ENCODE measurements at places on chromosomes 3 and 15. TPM values are rescaled to one million over a fixed set of nuclear protein-coding genes. Genes with fewer than 3 reads are reported as not detected.

DNA sequence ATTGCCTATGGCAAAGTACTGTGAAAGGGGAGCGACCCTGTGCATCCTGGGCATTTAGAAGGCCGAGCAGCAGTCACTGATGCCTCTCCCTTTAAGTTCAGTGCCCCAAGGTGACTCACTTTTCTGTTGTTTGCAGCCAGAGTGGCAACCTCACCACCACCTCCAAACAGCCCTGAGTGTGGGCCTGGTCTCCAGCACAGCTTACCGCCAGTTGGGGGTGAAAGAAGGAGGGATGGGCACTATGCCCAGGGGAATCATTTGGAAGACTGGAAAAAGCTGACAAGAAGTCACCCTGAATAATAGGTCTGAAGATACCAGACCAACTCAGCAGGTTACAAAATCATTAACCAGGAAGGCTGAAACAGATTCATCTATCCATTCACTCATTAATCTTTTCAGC, 571.8 kb downstream of the EPHB1 start:
- no peak for DNase-seq
- no peaks in the 10 kb centered on the region for H3K36me3 ChIP-seq
- no peaks in the 10 kb centered on the region for H3K4me1 ChIP-seq
- no peak overlapping the region for H3K4me3 ChIP-seq
- H3K27me3 ChIP-seq: no peaks in the 10 kb centered on the region
- no peak overlapping the region for H3K27ac ChIP-seq

DNA sequence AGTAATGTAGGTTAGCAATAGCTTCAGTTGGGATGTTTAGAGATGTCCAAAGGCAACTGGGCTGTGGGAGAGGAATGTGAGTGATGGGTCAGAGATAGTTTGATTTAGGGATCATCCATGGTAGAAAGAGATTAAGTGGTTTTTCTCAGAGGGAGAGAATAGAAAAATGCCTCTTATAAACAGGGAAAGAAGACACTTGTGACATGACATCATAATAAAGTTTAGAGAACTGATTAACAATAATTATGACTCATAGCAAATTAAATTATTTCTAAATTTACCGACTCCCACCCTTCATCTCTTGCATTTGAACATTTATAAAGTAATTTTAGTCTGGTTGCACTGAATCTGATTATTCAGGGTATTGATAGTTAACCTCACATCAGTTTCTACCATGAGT, 145.1 kb downstream of the CDIN1 start:
- no peaks in the 10 kb centered on the region for H3K36me3 ChIP-seq
- no peaks in the 10 kb centered on the region for H3K27me3 ChIP-seq
- DNase-seq: no peak

DNA sequence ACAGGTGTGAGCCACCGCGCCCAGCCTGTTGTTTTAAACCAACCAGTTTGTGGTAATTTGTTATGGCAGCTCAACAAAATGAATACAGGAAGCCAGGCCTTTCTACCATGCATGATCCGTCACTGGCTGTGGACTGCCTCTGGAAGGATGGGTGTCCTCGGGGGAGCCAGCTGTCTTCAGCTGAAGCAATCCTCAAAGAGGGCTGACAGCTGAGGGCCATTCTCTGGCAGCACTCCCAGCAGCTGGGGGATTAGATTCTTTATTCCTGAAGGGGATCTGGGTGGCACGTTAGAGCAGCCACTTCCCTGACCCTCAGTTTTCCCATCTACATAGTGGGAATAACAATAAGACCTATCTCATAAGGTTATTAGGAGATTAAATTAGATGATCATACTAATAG, 24.4 kb downstream of the POLR2M start:
- H3K27me3 ChIP-seq: no peaks in the 10 kb centered on the region
- no peak for DNase-seq
- H3K4me3 ChIP-seq: no peak overlapping the region
- no peaks in the 10 kb centered on the region for H3K36me3 ChIP-seq

- no peaks in the 10 kb centered on the region for H3K27me3 ChIP-seq
- no peak overlapping the region for H3K27ac ChIP-seq
- DNase-seq: no peak
- H3K4me1 ChIP-seq: no peaks in the 10 kb centered on the region
These were observed 214.8 kb downstream of the TBC1D2B start for GRCh38 chr15:77862651-77863104.

DNA sequence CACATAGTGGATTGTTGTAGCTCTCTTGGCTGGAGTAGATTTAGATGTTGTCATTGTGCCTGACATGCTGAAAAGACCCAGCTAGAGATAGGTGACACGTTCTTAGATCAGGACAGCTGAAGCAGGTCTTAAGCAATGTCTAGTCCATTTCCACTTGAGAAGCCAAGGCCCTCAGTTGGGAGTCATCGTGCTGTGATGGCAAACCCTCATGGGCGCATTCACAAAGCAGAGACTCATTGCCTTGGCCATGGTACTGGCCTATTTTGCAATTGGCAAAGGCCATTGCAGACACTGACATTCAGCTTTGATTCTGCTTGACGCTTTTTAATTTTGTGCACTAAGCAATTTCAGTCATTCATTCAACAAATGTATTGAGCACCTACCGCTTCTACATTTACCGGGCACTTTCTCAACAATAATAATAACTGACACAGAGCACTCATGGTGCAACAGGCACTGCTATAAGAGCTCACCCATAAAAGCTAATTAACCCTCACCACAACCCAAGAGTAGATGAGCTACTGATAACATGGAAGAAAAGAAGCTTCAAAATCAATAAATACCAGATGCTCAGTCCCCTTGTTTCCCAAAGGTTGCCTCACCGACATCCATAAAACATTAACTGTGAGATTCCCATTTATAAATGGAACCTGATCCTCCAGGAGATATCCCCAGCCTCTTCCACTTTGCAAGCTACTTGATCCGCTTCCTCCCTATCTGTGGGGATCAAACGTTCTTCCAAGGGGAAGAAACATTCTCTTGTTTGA, 200.1 kb downstream of the TLE3 start:
- no peak for DNase-seq
- no peaks in the 10 kb centered on the region for H3K4me1 ChIP-seq
- no peak overlapping the region for H3K4me3 ChIP-seq
- no peaks in the 10 kb centered on the region for H3K36me3 ChIP-seq
- H3K27me3 ChIP-seq: no peaks in the 10 kb centered on the region

DNA sequence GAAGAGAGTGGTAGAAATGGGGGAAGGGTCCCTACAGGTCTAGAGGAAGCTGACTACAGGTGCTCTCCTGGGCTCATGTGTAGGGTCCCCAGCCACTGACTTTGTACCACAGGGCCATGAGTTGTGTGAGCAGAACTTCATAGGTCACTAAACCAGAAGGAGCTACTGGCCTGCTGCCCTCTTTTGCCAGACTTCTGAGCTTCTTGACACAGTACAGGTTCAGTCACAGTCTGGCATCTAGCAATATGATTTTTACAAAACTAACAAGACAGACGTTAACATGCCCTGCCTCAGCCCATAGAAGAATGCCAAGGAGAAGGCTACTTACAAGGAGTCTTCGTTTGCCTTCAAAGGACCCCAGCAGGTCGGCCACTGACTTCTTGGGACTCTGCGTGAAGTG, 3.2 kb downstream of the CCDC80 start:
- H3K27ac ChIP-seq: no peak overlapping the region
- H3K4me3 ChIP-seq: no peak overlapping the region
- H3K4me1 ChIP-seq: peaks cover 5% of the 10 kb centered on the region
- no peak for DNase-seq
- H3K36me3 ChIP-seq: no peaks in the 10 kb centered on the region

DNA sequence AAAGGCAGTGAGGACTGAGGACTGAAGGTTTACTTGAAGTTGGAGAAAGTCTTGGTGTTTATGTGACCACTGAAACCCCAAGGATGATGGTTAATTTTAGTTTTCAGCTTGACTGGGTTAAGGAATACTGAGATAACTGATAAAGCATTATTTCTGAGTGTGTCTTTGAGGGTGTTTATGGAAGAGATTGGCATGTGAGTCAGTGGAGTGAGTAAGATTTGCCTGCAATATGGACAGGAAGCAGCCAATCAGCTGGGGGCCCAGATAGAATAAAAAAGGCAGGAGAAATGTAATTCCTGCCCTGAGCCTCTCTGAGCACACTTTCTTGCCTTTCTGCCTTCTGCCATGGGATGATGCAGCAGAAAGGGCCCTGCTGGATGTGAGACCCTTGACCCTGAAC, 92.4 kb downstream of the KBTBD8 start:
- no peak for DNase-seq
- H3K27me3 ChIP-seq: no peaks in the 10 kb centered on the region
- H3K36me3 ChIP-seq: no peaks in the 10 kb centered on the region
- H3K27ac ChIP-seq: no peak overlapping the region
- no peak overlapping the region for H3K4me3 ChIP-seq
- H3K4me1 ChIP-seq: no peaks in the 10 kb centered on the region

- DNase-seq: no peak
- no peaks in the 10 kb centered on the region for H3K27me3 ChIP-seq
- H3K27ac ChIP-seq: no peak overlapping the region
- no peaks in the 10 kb centered on the region for H3K4me1 ChIP-seq
- H3K4me3 ChIP-seq: no peak overlapping the region
These were observed 110.3 kb downstream of the MFSD1 start for GRCh38 chr3:158912188-158912587.

GRCh38 chr3:60980342-60980692, 270.9 kb downstream of the FHIT start:
- no peak overlapping the region for H3K4me3 ChIP-seq
- H3K27ac ChIP-seq: no peak overlapping the region
- no peaks in the 10 kb centered on the region for H3K27me3 ChIP-seq
- no peak for DNase-seq

- H3K36me3 ChIP-seq: no peaks in the 10 kb centered on the region
- no peak overlapping the region for H3K27ac ChIP-seq
- no peaks in the 10 kb centered on the region for H3K27me3 ChIP-seq
These were observed 44.0 kb downstream of the NR2F2 start for GRCh38 chr15:96374499-96374898.

GRCh38 chr3:127690823-127691452, 18.2 kb downstream of the ABTB1 start:
- no peaks in the 10 kb centered on the region for H3K36me3 ChIP-seq
- H3K27ac ChIP-seq: no peak overlapping the region
- H3K27me3 ChIP-seq: no peaks in the 10 kb centered on the region

DNA sequence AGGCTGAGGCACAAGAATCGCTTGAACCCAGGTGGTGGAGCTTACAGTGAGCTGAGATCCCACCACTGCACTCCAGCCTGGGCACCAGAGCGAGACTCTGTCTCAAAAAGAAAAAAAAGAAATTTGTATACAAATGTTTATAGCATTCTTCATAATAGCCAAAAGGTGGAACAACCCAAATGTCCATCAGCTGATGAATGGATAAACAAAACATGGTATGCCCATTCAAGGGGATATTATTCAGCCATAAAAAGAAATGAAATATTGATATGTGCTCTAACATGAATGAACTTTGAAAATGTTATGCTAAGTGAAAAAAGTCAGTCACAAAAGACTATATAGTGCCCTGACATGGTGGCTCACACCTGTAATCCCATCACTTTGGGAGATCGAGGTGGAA, 11.4 kb downstream of the LHFPL4 start:
- H3K4me3 ChIP-seq: no peak overlapping the region
- no peak for DNase-seq
- H3K27me3 ChIP-seq: no peaks in the 10 kb centered on the region
- no peaks in the 10 kb centered on the region for H3K4me1 ChIP-seq
- H3K27ac ChIP-seq: no peak overlapping the region

GRCh38 chr3:45546126-45546620, 48.4 kb upstream of the LIMD1 start:
- no peak for DNase-seq
- H3K27me3 ChIP-seq: no peaks in the 10 kb centered on the region
- no peaks in the 10 kb centered on the region for H3K36me3 ChIP-seq
- H3K4me3 ChIP-seq: no peak overlapping the region
- H3K27ac ChIP-seq: no peak overlapping the region

DNA sequence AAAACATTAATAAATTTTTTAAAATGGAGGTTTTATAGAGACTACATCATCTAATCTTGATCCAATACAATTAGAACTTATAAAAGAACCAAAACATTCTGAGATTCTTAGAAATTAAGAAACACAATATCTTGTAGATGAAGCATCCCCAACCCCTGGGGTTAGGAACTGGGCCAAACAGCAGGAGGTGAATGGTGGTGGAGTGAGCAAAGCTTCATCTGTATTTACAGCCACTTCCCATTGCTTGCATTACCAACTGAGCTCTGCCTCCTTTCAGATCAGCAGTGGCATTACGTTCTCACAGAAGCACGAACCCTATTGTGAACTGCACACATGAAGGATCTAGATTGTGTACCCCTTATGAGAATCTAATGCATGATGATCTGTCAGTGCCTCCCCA, 36.3 kb downstream of the KNL1 start:
- no peaks in the 10 kb centered on the region for H3K4me1 ChIP-seq
- no peaks in the 10 kb centered on the region for H3K27me3 ChIP-seq
- H3K27ac ChIP-seq: no peak overlapping the region
- no peak for DNase-seq
- no peaks in the 10 kb centered on the region for H3K36me3 ChIP-seq

DNA sequence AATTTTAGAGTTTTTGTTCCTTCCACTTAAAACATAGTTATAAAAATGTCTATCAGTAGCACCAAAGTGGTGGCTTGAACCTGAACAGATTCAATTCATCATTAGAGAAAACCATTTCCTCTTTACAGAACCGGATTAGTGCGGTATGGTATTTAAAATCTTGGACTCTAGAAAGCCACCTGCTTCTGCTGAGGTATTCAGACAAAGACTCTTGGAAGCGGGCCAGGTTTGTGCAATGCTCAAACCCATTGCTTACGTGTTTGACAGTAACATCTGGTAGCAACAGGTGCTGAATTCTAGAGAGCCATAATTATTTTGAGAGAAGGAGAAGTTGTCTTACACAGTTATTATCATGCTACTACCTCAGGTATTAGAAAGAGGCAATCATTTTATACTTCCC, 290.5 kb downstream of the NAALADL2 start:
- no peak overlapping the region for H3K27ac ChIP-seq
- no peaks in the 10 kb centered on the region for H3K4me1 ChIP-seq
- no peaks in the 10 kb centered on the region for H3K27me3 ChIP-seq
- H3K36me3 ChIP-seq: no peaks in the 10 kb centered on the region
- no peak overlapping the region for H3K4me3 ChIP-seq
- no peak for DNase-seq

GRCh38 chr3:122902326-122902725, 107.5 kb downstream of the SLC49A4 start:
- no peaks in the 10 kb centered on the region for H3K4me1 ChIP-seq
- H3K27me3 ChIP-seq: no peaks in the 10 kb centered on the region
- no peaks in the 10 kb centered on the region for H3K36me3 ChIP-seq
- H3K4me3 ChIP-seq: no peak overlapping the region

QTRT2 gene
- 14.3 TPM for polyA plus RNA-seq

GALNT15 gene
- not detected for polyA plus RNA-seq

HCN4 gene
- polyA plus RNA-seq: not detected

PLA1A gene
- not detected for polyA plus RNA-seq

ZPLD1 gene
- polyA plus RNA-seq: not detected

LIPH gene
- not detected for polyA plus RNA-seq

PROK2 gene
- polyA plus RNA-seq: 2.6 TPM

SERPINI2 gene
- polyA plus RNA-seq: not detected

DUOXA2 gene
- not detected for polyA plus RNA-seq

Measured in CD4-positive, alpha-beta memory T cell (primary cell).